ENCODE measurements at places on chromosomes 12 and 14.

GRCh38 chr12:97375310-97375709 lies 87.3 kb upstream of the RMST start:
- no peak for DNase-seq

DNA sequence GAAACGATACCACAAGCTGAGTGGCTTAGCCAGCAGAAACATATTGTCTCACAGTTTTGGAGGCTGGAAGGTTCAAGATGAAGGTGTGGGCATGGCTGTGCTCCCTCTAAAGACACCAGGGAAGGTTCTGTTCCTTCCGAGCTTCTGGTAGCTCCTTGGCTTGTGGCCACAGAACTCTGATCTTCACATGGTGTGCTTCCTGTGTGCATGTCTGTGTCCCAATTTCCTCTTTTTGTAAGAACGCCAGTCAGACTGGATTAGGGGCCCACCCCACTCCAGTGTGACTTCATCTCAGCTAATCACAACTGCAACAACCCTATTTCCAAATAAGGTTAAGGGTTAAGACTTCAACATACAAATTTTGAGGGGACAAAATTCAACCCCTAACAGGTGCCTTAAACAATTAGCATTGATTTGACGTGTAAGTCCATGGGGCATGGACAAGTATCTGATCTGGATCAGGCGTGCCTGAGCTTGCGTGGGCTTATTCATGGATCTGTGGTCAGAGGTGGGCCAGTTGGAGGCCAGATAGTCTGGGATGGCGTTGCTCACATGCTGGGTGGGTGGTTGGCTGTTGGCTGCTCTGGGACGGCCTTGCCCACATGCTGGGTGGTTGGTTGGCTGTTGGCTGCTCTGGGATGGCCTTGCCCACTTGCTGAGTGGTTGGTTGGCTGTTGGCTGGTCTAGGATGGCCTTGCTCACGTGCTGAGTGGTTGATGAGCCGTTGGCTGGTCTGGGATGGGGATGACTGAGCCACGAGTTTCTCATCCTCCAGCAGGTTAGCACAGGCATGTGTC lies 88.5 kb downstream of the LGMN start:
- DNase-seq = no peak

DNA sequence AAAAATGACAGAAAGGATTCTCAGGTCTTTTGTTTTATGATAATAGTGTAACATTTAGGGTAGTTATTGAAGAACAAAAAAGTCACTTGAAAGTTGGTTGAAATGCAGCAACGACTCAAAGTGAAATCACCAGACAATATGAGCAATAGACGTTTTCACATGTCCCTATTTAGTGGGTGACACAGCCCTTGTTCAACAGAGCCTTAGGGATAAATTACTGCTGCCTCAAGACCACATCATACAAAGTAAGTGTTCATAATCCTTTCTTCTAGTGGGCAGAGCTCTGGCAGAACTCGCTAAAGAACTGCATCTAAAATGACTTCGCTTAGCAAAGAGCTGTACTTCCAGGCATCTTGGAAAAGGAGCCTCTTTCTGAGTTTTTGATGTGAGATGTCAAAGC lies 128.5 kb upstream of the LMNTD1 start:
- DNase-seq = no peak

GRCh38 chr14:105161964-105162668 lies 6.5 kb downstream of the JAG2 start:
- DNase-seq = no peak

DNA sequence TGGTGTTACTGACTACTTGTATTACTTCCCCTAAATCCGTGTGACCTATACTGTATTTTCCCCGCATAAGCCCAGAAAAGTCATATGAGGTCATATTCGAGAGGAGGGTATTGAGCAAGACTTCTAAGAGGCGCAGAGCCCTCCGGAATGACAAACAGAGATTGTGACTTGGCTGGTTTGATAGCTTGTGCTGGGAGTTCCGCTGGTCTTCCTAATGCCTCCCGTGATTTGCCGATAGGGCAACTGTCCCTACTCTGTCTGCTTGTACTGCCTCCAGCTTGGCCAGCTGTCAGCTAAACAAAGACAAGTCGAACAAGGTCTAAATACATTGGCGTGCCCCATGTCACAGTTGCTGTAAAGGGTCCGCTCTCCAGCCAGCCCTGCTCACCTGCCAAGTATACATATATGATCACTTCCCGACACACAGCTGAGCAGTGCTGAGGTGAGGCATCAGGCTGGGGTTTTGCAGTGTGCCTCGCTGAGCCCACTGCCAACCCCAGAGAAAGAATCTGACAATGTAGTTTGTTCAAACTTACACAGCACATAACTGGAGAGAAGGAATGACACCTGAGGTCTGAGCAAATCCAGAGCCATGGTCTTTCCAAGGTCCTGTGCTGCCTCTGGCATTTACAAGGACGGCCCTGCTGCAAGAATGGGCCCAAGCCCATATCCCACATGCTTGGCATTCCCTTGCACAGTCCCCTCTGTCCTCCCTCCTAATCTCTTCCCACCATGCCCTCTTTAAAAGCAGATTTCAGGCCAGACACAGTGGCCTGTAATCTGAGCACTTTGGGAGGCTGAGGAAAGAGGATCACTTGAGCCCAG lies 23.7 kb downstream of the LGMN start:
- no peak for DNase-seq
